NCI-H1417 (cell line): ENCODE measurements at places on chromosomes 7 and 10.

GRCh38 chr10:124289851-124290795, 128.6 kb downstream of the OAT start:
- DNase-seq = no peak

DNA sequence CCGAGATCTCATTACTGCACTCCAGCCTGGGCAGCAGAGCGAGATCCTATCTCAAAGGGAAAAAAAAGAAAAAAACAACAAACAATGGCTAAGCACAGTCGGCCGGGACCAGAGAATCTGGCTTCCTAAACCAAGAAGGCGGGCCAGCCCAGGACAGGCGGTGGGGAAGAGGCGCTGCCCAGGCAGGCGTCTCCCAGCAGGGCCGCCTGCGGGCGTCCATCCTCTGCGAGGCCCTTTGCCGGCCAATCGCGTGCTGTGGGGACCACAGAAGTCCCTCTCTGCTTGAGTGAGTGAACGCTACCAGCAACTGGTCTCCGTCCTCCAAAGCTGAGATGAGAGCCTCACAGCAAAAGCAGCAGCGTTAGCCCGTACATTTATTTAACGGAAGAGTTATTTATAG, 14.7 kb upstream of the BMS1 start:
- DNase-seq = no peak

GRCh38 chr10:48232717-48233447, 41.6 kb downstream of the FRMPD2 start:
- no peak for DNase-seq

DNA sequence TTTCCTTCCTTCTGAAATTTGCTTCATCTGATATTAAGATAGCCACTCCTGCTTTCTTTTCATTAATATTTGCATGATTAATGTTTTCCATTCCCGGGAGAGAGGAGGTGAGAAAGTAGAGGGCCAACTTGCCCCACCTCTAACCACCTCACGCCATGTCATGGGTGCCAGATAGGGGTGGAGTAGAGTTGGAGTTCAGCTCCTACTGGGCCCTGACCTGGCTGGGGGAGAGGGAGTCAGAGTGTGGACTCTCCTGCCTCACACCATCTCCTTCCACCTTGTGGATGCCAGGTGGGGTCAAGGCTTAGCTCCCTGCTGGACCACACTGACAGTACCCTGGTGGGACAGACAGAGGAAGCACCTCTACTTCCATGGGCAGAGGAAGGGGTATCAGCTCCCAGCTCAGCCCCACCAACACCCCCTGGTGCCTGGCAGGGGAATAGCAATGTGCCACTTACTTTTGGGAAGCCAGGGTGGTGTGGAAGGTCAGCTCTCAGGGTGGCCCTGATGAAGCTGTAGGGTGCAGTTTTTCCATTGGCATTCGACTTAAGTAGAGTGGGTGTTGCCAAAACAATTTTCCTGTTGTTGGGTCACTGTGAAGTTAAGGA, 28.0 kb downstream of the CHST12 start:
- no peak for DNase-seq

DNA sequence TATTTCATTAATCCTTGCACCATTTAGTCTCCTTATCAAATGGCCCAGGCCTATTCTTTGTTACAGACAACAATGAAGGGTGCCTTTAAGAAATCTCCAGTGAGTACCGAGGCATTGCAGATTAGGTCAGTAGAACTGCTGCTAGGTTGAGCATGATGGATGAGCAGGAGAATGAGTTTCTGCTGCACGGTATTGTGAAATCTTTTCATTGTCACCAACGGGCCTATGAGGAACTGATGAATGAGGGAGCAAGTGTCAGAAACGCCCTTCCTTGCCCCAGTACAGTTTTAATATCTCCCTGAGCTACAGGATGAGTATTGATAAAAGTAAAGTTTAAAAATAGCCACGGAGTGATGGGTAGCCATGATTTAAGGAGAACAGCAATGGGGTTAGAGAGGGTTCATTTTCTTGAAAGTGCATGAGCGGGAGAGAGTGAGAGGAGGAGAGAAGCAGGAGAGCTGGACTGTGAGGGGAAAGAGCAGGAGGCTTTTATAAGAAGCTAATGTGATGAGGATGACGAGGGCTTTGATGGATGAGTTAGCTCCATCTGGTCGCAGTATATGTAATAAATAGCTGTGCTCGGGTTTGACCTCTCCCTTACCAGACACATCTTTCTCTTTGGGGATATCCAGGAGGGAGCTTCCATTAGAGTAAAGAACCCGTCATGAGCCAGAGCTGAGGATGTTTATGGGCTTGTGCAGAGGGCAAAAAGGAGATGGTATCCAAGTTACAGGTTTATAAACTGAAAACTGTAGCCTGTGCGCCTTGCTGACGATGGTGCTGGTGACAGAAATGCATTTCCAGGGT, 526.1 kb downstream of the LRMDA start:
- DNase-seq = no peak

DNA sequence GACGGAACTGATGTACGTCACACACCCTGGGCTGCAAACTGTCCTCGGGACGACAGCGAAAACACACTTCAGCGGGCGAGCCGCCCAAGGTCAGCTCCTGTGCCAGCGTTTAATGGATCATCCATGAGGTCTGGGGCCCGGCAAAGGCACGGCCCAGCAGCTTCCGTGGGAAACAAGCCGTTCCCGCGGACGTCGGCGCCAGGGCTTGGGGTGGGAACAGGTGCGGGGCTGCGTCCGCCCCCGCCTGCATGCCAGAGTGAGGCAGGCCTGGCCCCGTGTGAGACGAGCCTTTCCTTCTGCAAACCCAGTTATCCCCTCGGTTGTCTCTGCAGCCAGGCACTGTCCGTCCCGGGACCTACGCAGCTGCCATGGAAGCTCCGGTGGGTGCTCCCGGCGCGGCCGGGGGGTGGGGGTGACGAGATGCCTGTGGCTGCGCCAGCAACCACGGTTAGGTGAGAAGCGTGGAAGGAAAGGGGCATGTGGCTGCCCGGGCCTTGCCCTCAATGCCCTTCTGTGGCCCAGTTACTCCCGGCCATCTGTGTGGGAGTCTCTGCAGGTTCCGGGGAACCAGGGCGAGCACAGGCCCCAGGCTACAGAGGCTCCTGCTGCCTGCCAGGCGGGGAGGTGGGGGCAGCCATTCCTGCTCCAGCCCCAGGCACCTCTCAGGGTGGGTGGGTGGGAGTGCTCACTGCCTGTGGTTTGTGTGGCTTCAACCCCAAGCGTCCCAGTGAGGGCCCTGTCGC, 42.2 kb upstream of the PDGFA start:
- no peak for DNase-seq

- DNase-seq = no peak
Measured at GRCh38 chr10:133286366-133286765, 9.7 kb upstream of the ADAM8 start.

- DNase-seq = no peak
Measured at GRCh38 chr7:50771120-50772002, 11.3 kb downstream of the GRB10 start.

- no peak for DNase-seq
Measured at GRCh38 chr7:82859106-82859850, 303.4 kb downstream of the PCLO start.

DNA sequence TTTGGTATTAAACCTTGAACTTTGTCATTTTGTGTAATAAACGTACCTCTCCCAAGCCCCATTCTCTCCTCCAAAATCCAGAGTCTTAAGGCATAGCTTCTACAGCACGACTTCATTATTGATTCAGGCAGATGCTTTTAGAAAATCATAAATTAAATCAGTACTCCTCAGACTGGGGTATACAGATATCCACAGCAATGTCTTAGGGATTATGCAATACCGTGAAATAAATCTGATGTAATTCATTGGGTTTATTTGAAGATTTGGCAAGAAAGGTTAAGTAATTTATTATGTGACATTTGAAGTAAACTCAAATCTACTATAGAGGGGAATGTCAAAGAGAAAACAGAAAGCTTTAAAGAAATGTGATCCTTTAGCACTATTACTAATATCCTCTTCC, 246.1 kb upstream of the PLXDC2 start:
- DNase-seq = no peak

DNA sequence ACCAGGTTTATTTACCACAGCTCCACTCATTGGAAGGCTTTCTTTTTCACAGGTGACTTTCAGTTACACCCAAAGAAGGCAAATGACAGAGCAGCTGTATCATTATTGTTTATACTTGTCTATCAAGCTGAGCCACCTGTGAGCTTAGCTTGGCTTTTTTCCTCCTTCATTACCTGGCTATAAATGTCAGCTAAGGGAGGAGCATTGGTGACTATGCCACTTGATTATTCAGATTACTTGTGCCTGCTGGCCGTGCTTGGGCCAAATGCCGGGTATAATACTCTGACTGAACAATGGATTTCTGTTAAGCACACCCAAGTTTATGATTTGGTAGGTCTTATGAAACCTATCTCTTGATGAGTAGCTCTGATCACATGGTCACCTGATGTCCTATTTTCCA, 9.9 kb upstream of the GNAT3 start:
- DNase-seq = no peak

- no peak for DNase-seq
Measured at GRCh38 chr10:95404462-95404858, 113.7 kb upstream of the PDLIM1 start.

- no peak for DNase-seq
Measured at GRCh38 chr7:12930534-12930933, 243.1 kb downstream of the ARL4A start.

DNA sequence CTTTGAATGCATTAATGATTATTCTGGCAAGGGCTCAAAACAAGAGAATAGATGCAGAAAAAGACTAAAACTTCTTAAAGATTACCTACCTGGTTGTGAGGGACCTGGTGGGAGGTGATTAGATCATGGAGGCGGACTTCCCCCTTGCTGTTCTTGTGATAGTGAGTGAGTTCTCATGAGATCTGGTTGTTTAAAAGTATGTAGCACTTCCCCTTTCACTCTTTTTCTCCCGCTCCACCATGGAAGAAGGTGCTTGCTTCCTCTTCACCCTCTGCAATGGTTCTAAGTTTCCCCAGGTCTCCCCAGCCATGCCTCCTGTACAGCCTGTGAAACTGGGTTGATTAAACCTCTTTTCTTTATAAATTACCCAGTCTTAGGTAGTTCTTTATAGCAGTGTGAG, 226.6 kb downstream of the ARHGAP12 start:
- DNase-seq = no peak

GRCh38 chr7:74682829-74683228, 25.3 kb downstream of the GTF2I start:
- no peak for DNase-seq
